ENCODE measurements at places on chromosomes 6 and 20.

DNA sequence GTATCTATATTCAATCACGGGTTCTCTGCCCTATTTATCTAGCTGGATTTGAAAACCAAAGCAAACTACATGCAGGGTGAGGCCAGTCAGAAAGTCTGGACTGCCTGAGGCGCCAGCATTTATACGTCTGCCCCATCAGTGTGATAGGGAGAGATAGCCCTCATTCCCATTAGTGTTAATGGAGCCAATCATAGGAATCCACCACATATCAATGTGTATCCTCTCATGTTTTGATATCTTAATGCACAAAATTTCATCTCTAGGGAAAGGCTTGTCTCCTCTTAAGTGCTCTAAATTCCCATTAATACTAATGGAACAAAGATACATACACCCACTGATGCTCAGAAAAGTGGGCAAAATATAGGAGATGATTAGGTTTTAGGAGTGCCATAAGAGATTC, 376.2 kb downstream of the BTBD3 start:
- no peak for DNase-seq

- DNase-seq: no peak
Measured at GRCh38 chr20:45098103-45098773, 2.7 kb downstream of the KCNS1 start.

GRCh38 chr6:15369838-15370237, 124.0 kb downstream of the JARID2 start:
- peak; percentile 22 for DNase-seq

- DNase-seq: no peak
Measured at GRCh38 chr6:132764370-132764769, 6.7 kb upstream of the VNN2 start.

DNA sequence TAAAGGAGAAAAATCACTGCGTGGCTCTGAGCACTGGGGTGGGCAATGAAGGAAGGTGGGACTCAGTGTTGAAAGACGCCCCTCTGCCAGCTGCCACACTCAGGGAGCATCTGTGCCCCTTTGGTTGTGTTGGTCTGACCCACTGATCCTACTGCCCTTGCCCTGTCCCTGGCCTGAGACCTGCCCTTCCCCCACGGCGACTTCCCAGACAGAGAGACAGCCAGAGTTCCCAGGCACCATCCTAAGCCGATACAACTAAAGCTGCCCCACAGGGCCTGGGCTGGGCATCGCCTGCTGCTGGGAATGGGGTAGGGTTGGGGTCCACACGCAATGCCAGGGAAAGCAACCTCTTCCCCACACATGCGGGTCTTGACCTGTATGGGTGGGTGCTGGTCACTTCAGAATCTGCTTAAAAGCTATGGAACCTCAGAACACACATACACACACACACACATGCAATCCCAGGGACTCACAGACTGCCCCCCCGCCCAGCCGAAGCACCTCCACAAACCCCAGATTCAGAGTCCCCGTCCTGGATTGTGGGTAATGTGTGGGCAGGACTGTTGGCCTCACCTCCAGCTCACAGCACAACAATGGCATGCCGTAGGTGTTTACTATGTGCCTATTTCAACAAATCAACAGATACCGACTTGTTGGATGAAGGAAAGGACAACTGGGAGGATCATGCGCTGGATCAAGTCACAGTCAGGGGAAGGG, 10.9 kb upstream of the SPDEF start:
- no peak for DNase-seq

DNA sequence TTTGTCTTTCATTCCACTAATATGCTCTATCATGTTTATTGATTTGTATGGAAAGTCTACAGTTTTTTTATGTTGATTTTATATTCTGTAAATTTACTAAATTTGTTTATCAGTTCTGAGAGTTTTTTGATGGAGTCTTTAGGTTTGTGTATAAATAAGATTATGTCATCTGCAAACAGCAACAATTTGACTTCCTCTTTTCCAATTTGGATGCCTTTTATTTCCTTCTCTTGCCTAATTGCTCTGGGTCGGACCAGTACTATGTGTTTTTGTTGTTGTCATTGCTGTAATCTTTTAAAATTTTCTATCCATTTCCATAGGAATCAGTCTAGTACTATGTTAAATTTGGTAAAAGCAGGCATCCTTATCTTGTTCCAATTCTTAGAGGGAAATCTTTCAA, 31.5 kb upstream of the POLR1H start:
- DNase-seq: no peak

GRCh38 chr6:132084811-132085509, 133.8 kb upstream of the CCN2 start:
- peak; percentile 48 for DNase-seq

DNA sequence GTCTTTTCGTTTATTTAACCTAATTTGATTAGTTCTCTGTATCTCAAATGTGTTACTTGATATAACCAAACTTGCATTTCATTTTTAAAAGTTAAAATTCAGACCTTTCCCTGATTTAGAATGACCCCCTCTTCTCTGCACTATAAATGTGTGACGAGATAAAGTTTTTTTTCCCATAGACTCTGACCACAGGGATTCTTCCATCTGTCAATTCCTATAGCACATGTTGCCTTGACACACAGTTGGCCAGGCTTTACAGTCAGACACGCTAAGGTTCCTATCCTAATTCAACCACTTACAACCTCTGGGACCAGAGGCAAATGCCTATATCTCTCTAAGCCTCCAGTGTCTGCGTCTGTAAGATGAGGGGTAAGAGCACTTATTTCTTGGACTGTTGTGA, 40.6 kb downstream of the KCNS1 start:
- no peak for DNase-seq

DNA sequence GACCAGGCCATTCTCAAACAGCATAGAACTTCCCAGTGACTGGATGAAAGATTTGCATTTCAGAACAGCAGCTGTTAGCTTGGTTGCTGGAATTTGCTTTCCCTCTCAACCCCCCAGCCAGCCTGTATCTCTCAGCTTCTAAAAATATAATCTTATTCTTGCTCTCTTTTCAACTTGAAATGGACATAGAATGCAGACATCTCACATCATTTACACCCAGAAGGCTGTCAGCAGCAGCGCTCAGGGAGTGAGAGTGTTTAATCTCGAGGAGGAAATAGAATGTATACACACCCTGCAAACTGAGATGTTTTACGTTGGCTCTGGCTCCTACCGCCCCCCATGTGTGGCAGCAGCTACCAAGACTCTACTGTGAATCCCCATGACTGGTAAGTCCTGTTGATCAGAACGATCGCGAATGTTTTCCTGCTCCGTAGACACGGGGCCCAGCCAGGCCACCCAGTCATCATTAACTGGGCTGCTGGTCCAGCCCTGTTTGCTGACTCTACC, 163.4 kb upstream of the SLC24A3 start:
- DNase-seq: no peak

DNA sequence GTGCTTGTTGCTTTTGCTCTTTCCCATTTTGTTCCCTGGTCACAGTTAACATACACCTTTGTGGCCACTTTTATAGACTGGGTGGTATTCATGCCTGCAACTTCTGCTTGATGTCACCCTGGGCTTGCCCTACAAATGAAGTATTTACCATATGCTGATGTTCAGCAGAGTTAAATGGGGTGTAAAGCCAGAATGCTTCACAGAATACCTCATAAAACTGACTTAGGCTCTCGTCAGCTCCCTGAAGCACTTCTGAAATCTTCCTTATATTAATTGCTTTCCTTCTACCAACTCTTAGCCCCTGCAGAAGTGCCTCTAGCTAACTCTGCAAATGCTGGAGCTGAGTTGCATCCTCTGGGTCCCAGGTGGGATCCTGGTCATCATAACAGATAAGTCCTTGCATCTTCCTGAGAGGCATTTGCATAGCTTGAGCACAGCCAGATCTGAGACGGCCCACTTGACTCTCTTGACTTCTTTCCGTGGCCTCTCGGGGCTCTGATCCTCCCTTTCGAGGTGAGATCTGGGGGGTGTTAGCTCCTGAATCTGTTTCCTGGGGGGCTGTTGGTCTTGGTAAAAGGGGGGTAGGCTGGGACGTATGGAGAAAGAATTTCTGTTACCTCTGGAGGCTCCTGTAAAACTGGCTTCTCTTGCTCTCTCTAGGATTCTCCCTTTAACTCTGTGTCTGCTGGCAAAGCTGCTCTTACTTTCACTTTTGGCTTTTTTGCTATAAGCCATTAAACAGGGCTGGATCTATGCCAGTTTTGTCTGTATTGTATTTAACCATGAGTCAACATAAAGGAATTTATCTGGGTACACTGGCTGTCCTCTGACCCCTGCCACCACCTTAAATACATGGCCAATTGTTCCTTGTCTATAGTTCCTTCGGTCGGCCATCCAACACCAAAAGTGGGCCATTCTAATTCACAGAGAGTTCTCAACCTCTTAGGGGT, 223.0 kb upstream of the SYNCRIP start:
- DNase-seq: peak; percentile 29

GRCh38 chr6:45675634-45676033, 297.9 kb upstream of the SUPT3H start:
- no peak for DNase-seq

DNA sequence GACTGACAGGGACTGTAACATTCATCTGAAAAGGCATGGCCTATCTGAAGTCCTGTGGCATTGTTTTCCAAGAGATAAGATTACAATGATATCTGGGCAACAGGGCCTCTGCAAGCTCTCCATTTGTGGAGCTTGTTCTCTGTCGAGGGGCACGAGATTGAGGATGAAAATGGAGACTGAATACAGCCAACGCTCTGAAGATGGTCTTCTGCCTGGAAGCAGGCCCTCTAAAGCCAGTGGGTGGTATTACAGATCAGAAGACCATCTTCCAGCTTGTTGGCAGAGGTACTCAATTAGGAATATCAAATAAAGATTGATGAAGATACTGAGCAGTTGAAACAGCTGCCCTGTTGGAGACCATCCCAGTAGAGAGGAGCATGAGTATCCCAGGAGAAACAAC, 288.2 kb downstream of the CENPW start:
- DNase-seq: no peak

DNA sequence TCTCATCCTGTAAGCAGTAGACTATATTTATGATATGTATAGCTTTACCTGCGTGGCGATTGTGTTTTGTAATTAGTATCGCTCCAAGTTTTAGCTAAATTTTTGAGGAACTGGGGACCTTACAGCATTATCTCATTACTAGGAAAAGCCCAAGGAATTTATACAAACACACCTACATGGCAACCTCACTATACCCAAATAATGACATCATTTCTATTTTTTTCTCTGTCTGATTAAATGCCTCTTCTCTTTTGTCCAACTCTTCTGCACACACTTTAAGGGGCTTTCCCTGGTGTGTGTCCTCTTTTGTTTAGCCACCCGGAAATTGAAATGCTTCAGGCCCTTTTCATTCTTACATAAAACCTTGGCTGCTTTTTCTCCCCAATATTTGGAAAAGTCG, 82.9 kb upstream of the EXOC2 start:
- no peak for DNase-seq

DNA sequence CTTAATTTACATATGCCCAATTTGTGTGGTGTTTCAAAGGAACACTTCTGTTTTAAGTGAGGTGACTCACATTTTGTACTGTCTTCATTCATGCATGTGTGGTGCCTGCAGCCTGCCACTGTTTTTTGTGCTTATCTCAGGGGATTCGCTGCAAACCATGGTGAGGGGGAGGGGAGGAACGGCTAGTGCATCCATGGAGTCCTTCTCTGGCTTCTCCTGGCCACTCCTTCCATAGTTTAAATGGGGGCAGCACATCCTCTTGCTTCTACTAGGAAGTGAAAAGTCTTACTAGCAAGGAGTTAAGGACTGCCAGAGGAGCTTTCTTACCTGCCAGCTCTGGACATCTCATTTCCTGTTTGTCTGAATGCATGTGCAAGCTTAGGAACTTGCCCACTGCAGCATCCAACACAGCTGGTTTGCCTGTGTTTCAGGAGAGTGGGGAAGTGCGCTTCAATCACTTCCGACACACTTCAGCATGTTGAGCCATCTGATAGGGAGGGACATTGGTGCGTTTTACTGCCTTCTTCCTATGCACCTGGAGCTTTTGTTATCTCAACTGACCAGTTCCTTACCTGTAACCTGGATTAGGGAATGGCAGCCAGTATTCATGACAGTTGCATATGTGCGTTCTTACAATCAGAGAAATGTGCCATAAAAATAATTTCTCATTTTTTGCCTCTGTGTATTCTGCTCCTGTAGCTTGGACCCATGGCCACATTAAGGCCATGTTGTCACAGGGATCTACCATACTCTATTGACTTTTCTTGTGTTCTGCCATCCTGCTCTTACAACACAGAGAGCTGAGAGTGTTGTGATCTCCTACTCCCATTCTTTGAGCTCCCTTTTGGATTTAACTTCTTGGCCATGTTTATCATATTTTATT, 211.3 kb downstream of the ARID1B start:
- no peak for DNase-seq
